ENCODE measurements at places on chromosomes 1 and 21. TPM values are rescaled to one million over a fixed set of nuclear protein-coding genes. Genes with fewer than 3 reads are reported as not detected.

The DPT gene
- 61.2 TPM for total RNA-seq

DNA sequence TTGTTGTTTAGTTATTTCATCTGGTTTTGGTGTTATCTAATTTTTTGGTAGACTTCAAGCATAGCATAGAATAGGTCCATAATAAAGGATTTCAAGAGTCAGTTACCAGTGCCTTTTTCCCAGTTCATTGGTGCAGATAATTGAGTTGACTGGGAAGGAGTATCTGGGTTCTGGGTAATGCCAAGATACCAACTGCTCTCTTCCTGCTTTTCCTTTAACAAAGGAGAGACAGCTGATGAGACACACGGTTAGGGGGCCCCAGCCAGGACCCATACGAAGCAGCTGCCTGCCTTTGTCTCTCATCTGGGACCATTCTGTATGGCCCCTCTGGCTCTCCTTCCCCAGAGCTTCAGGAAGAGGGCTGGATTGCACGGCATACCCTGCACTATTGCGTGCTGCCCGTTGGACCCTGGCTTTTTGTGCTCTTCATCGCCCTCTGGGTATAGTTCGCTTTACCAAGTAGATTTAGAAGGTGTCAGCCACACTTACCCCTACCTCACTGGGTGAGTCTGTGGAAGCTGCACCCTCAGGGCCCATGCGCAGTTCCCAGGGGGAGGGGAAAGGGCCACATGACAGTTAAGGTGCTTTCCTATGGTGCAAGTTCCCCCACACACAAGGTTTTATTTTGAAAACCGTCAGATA is 7.0 kb downstream of the NAV1 start:
- DNase-seq, result no peak

DNA sequence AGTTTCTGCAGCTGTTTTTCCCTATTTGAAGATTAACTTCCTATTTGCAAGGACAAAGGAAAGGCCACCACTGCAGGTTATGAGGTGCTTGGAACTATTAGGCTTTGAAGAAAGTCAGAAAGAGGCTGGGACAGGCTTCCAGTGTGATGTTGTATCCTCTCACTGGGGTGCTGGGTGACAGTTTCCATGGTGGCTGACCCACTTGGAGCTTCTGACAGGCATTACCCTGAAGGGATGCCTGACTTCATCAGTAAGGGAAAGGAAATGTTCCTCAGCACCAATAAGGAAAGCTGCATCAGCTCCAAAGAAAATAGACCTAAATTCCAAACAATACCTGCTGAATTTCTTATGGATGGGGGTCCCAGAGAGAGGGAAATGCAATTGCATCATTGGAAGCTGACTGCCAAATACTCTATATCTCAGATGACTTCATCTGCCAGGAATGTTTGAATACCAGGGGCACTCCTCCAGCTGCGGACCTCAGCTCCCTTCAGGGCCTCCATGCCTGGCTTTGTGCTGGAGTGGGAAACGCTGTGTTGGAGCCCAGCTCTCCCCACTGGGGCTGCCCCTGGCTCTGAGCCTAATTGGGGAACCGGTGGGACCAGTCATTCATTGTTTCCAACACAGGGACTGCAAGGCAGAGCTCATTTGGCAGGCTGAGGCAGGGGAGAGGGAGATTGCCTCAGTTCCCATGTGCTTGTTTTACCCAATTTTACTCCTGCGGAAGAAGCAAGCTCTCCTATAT is 76.6 kb downstream of the RGL1 start:
- DNase-seq, result peak; percentile 73

DNA sequence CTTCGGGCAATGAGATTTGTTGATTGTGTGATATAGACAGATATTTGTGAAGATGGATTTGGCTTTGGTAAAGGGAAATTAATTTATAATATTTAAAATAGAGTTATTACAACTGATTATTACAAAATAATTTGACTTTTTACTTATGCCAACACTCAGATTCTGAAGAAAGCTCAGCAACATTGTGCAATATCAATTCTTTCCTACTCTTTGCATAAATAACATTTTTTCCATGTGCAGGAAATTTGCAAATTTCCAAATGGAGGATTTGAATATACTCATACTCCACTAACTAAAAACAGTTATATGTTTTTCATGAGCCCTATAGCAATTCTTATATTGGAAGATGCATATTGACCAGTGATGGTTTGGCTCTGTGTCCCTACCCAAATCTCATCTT is 676.4 kb upstream of the ADAMTS5 start:
- DNase-seq, result no peak
